H4 (cell line): ENCODE measurements at places on chromosomes 3 and 15. TPM values are rescaled to one million over a fixed set of nuclear protein-coding genes. Genes with fewer than 3 reads are reported as not detected.
A peak's percentile ranks its signal among the peaks of the same experiment; 100 is the strongest.

DNA sequence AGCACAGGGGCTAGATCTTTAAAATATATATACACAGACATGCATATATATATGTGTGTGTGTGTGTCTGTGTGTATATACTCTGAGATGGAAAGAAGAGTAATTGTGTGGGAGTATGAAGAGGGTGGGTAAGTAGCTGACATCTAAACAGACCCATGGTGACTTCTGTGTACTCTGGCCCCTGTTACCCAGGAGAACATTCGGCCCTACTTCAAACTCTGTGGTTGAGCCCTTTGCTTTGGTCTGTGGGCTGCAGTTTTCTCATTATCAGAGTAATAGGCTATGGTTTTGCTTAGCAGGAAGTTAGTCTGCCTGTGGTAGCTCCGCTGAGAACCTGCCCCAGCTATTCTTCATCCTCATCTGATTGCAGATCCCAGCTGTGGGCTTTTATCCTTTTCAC is 141.4 kb downstream of the RBPMS2 start:
- no peak for DNase-seq

DNA sequence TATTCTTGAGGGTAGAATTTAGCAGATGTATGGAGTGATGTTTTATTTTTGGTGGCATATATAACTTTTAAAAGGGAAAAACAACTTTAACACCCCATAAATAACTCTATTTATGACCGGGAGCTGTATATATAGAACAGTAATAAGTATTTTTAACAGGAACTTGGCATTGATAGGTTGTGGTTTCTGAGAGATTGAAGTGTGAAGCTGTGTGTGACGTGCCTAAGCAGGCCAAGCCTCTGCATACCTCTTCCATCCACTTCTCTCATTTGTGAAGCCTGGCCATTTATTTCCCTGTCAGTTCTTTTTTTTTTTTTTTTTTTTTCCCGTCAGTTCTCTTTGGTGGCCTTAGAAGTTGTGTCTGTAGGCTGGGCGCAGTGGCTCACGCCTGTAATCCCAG is 23.0 kb downstream of the RBM5 start:
- DNase-seq = no peak

DNA sequence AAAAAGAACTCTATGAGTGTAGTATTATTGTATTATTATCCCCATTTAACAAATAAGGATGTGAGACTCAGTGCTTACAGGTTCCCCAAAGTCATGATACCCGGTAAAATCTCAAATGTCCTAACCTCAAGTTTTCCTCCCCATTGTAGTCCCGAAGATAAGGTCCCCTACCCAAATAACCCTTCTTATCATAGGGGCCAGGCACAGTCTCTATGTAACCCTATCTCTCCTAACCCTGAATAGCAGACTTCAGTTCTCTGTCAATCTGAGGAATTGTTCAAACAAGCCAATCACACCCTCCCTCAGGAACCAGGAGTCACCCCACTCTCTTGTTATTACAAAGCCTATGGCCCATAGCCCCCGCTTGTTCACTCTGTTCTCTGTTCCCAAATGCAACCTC is 10.5 kb upstream of the SUSD5 start:
- DNase-seq = no peak

DNA sequence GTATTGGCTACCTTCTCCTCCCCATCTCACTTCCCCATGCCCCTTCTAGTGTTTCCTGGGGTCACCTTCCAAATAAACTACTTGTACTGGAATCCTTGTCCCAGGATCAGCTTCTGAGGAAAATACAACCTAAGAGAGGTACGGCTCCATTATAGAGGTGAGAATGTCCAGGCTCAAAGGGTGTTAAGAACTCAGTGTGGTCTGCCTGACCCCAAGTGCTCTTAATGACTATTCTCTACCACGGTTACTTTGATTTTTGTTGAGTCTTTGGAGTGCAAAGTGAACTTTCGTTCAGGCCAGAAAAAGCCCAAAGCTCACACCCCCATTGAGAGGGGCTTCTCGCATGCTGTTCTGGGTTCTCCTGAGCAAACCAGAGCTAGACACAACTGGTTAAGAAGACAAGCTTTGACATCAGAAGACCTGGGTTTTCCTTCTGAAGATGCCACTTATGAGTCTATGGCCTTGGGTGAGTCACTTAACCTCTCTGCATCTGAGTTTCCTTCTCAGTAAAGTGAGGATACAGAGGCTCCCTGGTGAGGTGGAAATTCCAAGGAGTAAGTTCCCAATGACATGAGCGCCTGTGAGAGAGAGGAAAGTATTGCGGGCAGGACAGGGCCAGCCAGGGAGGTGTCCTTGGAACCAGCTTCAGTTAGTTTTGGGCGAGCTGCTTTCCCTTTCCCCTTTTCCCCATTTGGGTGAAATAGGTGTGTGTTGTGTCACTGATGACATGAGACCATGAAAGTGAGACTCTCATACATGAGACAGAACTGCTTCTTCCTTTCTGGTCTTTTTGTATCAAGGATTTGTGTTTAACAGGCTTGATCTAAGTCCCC is 475.0 kb upstream of the PROK2 start:
- no peak for DNase-seq

DNA sequence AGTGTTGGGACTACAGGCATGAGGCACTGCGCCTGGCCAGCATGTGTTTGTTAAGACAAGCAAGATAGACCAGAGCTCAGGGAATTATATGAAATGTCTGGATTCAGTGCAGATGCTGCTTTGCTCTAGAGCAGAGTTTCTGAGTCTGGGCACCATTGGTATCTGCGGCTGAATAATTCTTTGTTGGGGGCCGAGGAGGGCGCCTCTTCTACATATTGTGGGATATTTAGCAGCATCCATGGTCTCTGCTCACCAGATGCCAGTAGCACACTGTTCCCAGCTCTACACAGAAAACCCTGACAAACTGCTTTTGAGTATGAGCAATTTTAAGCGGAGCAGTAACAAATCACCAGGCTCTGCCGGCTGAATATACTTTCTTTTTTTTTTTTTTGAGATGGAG is 3.6 kb upstream of the LDHAL6B start:
- DNase-seq = no peak

GRCh38 chr15:91126080-91126479 is 26.0 kb downstream of the SV2B start:
- no peak for DNase-seq

SLC35G2 gene
- 6.3 and 8.0 TPM in 2 replicates for total RNA-seq

ARGFX gene
- not detected in 2 replicates for total RNA-seq

DNA sequence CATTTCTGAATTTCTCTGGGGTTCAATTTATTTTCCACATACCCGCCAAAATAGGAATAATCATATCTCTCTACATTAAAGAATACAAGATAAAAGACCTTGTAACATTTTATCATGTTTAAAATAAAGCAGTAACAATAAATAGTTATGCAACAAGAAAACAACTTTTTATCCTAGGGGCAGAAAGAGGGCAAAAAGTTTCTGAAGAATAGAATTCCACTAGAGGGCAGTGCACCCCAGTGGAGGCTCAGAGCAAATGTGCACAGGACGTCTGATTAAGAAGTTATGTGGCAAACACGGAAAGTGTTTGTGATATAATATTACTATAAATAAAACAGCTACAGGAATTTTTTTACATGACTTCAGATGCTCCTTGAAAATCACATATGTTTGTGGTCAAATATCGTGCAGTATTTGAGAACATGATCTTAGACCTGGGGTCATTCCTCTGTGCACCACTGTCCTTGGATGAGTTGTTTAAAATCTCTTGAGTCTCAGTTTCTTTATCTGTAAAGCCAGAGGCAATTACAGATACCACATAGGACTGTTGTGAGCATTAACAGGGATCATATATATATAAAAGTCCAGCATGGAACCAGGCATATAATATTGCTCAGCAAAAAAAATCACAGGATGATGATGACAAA is 13.2 kb upstream of the PIK3R4 start:
- peak; percentile 64 for DNase-seq

DNA sequence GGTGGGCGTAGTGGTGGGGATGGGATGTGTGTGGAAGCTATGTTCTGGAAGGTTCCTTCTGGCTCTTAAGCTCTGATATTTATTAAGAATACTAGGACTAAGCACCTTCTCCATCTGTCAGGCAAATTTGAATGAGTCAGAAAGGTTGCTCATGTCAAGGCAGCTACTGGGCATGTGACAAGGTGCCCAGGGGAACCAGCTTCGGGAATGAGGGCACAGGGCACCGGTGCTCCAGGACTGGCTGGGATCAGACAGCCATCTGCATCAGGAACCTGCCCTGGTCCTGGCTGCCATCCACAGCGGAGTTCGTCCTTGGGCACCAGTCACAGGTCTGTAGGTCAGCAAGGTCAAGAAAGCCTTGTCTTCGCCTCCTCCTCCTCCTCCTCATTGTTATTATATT is 32.5 kb downstream of the CA12 start:
- no peak for DNase-seq

- no peak for DNase-seq
These were observed 27.0 kb upstream of the PEX5L start for GRCh38 chr3:180063783-180064182.
